Suprapubic skin (tissue), 4 donors: ENCODE measurements at places on chromosomes 2 and 18. TPM values are rescaled to one million over a fixed set of nuclear protein-coding genes. Genes with fewer than 3 reads are reported as not detected.

- peak; percentile 34 for DNase-seq
Observed at GRCh38 chr2:20156836-20157192, 68.1 kb downstream of the SDC1 start.

- DNase-seq, result no peak
Observed at GRCh38 chr2:175690113-175690837, 311.8 kb downstream of the LNPK start.

DNA sequence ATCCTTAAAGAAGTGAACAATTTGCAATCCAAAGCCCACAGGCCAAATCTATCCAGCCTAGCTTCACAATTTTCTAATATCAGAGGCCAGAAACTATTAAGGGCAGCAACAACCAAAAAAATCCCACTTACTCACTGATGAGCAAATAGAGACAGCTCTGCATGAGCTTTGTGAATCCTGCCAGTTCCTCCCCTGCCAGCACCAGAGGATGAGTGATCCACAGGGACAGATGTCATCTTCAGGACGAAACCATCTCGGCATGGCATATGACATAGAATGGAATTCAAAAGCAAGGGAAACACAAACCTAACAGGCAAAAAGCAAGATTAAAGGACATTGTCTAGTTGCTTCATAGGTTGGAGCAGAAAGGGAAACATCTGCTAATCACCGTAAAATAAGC, 2.2 kb upstream of the DSC2 start:
- DNase-seq, result no peak

GRCh38 chr2:161825429-161825828, 201.2 kb downstream of the SLC4A10 start:
- DNase-seq, result no peak

DNA sequence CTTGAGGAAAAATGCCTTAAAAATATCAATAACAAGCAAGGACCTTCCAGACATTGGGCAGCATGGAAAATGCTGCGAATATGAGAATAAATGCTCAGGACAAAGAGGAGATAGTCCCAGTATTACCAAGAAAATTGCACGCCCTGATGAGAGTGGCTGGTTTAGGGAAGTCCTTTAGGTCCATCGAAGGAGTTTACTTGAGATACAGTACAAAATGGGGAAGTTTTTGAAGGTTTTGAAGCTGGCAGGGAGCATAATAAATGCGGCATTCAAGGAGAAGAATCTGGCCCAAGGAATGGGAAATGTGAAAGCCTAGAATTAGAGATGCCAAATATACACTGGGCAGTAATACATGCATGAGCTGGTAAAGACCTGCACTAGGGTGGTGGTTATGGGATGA, 90.2 kb upstream of the SPATS2L start:
- no peak for DNase-seq

GRCh38 chr18:56995579-56996188, 151.2 kb upstream of the BOD1L2 start:
- no peak for DNase-seq

GRCh38 chr2:152335016-152335725, at the start of gene FMNL2:
Gene FMNL2, plus strand, starts transcription at chr2:152335174.
- DNase-seq, result peak; percentile 86

GRCh38 chr18:61606759-61607158, 273.5 kb downstream of the CDH20 start:
- peak; percentile 90 for DNase-seq

- DNase-seq, result no peak
Observed at GRCh38 chr2:150466741-150467620, 20.5 kb downstream of the RND3 start.

DNA sequence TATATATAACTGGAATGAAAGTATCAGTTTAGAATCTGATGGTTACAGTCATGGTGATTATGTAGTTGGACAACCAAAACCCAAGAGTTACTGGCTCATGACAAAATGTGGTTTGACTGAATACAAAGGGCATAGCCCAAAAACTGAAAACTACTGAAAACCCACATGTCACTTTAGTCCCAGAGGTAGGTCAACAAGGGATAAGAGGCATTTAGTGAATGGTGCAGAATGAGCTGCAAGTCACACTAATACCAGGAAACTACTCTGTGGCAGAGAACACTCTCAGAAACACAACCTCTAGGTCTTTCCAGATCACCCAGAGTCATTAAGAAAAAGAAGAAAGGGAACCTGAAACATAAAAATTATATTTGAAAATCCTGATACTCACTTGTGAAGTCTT, 154.5 kb downstream of the AGPS start:
- no peak for DNase-seq

GRCh38 chr18:50590593-50590992, 30.7 kb downstream of the MAPK4 start:
- no peak for DNase-seq

- DNase-seq, result peak; percentile 53
Observed at GRCh38 chr18:10030816-10031541, 117.2 kb downstream of the VAPA start.

- DNase-seq, result no peak
Observed at GRCh38 chr18:13559754-13560153, 166.6 kb downstream of the FAM210A start.

DNA sequence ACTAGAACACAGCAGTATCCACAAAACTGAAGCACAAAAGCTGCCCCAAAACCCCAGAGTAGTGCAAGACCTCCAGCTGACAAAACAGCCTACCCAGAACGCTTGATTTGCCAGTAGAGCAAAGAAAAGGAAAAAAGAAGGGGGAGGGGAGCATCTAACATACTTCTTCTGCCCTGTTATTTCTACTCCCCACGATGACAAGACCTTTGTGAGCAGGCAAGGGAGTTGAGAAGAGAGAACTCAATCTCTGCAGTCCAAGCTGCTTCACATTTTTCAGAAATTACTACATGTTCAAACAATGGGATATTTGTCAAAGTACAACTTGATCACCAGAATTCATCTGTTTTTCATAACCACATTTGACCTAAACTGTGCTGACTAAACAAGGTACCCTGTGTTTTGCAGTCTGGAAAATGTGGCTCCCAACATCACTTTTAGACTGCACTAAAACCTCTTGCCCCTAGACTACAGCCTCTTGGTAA, 286.7 kb downstream of the EXOC6B start:
- no peak for DNase-seq

DNA sequence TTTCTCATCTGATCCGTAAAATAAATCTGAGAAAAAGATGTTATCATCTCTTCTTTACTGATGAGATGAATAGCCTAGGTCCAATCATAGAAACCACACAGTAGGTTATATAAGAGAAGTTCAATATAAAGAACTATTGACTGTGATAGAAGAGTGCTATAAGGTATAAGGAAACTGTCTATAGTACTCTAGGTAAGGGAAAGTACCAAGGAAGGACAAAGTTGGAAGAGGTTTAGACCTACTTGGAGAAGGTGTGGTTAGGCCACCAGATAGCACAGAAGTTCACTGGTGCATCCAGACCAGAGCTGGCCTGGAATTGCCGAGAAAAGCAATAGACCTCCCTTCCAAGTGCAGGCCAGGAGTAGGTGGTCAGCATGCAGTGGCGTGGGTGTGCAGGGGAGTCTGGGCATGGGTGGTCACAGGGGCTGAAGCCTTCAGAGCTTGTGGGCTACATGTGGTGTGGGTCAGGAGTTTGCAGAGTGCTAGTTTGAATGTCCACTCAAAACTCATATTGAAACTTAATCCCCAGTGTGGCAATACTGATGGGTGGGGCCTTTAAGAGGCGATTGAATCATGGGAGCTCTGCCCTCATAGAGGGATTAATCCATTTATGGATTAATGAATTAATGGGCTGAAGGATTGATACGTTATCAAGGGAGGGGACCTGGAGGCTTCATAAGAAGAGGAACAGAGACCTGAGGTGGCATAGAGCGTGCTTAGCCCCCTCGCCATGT, 86.3 kb downstream of the ALPK2 start:
- no peak for DNase-seq

DNA sequence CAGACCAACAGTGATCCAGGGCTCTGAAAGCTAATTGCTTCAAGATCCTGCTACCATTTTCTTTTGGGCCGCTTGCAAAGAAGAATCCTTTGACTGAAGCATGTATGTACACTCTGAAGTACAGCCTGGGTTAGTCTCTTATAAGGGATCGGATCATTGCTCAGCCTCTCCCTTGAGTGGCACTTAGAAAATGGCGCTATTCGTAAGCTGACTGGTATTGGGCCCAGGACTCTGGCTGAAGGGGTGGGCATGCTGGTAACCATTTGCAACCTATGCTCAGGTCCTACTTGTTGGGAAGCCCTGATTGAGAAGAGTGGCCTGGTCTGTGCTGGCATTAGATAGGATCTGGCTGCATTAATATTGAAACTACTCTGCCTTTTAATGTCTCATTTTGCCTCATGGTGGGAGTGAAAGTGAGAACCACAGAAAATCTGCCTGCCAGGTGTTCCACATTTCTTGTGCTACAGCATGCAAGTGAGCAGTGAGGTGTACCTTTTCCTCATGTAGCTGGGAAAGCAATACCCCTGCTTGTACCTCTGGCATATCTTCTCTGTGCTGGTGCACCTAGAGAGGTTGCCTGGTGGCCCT, 661 bp upstream of the MGAT5 start:
- no peak for DNase-seq

GKN1 gene
- not detected for total RNA-seq

SLC9A4 gene
- total RNA-seq, result 1.3 TPM

RHBDD1 gene
- total RNA-seq, result 14.0 TPM

ENOSF1 gene
- 53.6 TPM for total RNA-seq
